ENCODE measurements at places on chromosomes 2 and 18.

- DNase-seq = no peak
Observed at GRCh38 chr18:75200071-75200470, 8.9 kb downstream of the PTGR3 start.

DNA sequence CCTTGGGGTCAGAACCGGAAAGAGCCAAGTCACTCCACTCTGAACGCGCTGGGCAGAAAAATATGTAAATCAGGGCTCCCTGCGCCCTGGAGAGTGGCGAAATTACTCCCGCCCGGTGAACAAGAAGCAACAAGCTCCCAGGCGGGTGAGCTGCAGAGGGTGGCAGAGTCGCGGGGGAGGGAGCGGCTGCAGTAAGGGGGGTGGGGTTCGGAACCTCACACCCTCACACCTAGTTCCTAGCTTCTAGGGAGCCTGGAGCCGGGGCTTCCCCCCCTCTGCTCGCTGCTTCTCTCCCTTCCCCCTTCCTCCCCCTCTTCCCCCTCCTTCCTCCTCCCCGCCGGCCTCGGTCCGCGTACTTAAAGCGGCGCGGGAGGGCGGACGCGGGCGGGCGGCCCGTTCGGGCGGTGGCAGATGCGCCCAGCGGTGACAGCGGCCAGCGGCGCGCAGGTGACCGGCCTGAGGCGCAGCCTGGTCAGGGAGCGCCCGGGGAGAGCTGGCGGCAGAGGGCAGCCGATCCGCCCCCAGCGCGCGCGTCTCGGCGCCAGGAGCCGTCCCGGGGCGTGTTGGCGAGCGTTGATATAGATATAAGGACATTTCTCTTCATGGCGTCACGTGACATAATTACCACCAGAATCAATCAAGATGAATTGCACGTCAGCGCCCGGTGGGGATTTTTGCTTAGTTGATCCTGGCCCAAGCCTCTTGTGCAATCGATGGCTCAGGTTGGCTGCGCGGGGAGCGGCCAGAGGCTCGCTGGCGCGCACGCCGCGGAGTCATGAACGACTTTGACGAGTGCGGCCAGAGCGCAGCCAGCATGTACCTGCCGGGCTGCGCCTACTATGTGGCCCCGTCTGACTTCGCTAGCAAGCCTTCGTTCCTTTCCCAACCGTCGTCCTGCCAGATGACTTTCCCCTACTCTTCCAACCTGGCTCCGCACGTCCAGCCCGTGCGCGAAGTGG, at the start of gene HOXD11:
Gene HOXD11 (plus strand): TSS at position 700 of the 959 bp plus-strand sequence. CDS start 76 bp downstream, at position 776.
- no peak for DNase-seq

DNA sequence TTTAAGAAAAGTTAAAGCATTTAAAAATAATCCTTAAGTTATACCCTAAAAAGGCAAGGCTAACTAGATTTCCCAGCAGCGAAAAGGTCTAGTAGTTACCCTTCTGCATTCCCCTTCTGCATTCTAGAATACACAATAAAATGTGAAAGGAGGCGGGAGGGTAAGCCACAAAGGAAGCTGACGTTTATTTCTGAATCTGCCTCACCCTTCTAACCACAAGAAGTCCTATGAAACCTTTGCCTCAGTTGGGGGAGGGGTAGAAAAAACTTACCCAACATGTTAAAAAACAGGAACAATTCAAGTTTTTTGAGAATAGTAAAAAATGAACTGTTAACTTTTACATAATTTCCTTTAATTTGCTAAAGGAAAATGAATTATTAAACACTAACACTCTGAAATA, 11.3 kb downstream of the STK17B start:
- DNase-seq = peak; percentile 49

DNA sequence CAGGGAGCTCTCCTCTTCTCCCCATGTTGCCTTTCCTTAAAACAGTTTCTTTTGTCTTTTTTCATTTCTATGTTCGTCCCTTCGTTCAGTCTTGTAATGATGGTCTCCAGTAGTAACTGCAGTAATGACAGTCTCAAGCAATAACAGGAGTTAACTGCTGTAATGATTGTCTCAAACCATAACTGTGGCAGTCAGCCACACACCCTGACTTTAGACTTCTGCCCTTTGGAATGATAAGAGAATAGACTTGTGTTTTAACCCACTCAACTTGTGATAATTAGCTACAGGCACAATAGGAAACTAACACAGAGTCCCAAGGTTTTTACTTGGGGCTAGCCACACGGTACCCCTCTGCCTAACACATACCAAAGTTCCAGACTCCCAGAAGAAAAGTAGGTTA, 12.1 kb downstream of the TMEM131 start:
- no peak for DNase-seq

GRCh38 chr2:224209555-224210285, 170.6 kb upstream of the SERPINE2 start:
- no peak for DNase-seq

DNA sequence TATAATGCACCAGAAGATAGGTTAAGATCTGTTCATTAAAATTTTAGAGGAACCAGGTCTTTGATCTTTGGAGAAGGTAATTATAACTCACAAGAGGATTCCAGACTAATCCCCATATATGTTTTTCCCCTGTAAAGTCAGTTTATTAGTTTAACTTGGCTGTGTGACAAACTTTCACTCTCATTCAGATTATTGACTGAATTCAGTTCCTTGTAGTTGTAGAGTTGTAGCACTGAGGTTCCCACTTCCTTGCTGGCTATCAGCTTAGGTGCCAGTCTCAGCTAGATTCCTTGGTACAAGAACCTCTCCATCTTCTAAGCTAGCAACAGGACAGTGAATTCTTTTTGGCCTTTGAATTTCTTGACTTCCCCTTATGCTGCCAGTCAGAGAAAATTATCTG, 19.1 kb downstream of the REG1A start:
- no peak for DNase-seq

GRCh38 chr2:24957221-24957620, 14.5 kb downstream of the DNAJC27 start:
- DNase-seq = no peak

DNA sequence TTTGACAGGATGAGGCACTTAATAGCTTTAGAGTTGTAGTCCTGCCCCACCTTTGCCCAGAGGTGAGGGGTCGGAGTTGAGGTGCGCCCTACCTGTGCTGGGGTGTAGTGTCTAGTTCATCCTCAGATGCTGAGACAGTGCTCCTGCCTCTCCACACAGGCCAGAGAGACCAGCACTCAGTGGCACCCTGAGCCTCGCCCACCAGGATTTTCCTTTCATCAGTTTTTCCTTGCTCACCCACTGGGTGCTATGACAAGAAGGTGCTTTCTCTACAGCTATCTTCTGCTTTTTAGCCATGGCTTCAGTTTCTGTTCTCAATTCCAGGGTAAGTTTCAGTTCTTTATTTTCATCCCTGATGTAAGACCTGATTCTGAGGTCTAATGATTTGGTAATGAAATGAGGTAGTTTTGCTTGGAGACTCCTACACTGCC, 16.8 kb upstream of the TMEM131 start:
- DNase-seq = no peak

GRCh38 chr2:221610675-221611074, 38.6 kb upstream of the EPHA4 start:
- no peak for DNase-seq

GRCh38 chr2:3241971-3242746, 135.5 kb downstream of the EIPR1 start:
- DNase-seq = no peak

DNA sequence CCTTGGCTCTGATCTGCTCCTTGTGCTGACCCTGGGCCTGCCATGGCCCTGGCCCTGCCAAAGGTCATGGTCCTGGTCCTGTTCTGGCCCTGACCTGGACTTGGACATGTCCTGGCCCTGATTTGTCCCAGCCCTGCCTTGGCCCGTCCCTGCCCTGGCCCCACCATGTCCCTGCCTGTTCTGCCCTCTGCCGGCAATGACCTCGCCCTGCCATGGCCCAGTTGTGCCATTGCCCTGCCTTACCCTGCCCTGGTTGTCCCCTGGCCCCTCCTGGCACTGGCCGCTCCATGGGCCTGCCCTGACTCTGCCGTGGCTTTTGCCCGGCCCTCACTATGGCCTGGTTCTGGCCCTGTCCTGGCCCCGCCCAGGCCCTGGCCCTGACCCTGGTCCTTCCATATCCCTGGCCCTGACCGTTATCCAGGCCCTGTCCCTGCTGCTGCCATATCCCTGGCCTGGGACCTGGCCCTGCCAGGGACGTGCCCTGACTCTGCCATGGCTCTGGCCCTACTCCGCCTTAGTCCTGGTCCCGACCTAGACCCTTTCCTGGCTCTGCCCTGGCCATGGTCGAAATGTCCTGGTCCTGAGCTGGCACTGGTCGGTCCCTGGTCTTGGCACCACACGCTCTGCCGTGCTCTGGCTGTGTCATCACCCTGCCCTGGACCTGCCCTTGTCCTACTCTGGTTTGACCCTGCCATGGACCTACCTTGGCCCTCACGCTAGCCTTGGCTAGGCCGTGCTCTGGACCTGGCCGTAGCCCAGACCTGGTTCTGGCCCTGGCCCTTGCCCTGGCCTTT, 6.8 kb upstream of the ANKRD62 start:
- no peak for DNase-seq

DNA sequence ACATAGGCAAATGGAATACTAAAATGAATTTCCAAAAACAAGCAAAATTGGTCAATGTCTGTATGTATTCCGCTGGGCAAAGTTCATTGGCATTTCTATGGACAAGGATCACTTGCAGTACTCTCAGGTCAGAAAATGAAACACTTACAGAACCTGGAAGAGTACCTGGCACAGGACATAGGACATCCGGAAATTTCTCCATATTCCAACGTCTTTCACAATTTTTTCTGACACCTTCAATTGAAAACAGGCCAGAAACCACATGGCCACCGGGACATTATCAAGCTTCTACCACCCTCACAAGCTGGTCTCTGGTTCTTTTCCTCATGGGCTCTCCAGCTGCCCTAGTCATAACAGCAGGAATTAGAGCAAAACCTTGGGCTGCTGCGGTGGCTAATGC, 96.9 kb upstream of the MSH6 start:
- no peak for DNase-seq

DNA sequence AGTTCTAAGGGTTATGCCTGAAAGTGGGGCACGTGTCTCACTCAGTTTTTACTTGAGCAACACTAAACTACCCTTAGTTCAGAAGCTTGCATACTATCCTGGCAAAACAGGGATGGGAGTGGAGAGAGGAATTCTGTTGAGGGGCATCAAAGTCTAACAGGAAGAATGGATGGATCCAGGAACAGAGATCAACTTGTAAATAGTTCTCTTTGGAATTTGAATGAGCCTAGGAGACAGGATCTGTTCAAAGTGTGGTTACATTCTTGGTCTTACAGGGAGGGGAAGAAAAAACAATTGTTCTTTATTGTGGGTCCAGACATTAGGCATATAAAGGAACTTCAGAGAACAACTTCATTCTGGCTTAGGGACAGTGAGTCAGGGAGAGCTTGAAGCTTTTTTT, 560.2 kb downstream of the CNTNAP5 start:
- no peak for DNase-seq

DNA sequence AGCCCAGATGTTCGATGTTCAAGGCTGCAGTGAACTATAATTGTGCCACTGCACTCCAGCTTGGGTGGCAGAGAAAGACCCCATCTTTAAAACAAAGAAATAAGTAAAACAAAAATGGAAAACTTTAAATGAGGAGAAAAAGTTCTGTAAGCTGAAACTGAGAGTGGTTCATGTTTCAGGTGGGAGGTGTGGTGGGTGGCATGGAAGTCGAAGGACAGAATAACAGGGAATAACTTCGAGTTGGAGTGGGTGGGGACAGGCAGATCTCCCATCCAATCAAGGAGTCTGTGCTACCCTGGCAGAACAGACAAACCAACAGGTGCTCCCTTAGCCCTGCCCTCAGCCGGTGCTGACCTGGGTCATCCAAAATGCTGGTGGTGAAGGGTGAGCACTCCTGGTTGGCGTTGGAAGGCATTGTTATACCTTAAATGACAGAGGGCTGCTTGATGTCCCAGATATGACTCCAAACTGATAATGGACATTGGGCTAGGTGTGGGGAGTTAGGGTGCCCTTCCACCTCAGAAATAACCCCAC, 328.4 kb downstream of the DYSF start:
- no peak for DNase-seq

DNA sequence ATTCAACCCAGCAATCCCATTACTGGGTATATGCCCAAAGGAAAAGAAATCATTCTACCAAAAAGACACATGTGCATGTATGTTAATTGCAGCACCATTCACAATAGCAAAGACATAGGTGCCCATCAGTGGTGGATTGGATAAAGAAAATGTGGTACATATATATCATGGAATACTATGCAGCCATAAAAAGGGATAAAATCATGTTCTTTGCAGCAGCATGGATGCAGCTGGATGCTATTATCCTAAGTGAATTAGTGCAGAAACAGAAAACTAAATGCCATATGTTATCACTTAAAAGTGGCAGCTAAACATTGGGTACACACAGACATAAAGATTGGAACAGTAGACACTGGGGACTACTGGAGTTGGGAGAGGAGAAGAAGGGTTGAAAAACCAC, 82.2 kb downstream of the MYO3B start:
- no peak for DNase-seq
